ENCODE measurements at places on chromosomes 2 and 18.

- DNase-seq = no peak
These were observed 162.8 kb downstream of the PTPRM start for GRCh38 chr18:7729868-7730267.

- DNase-seq = no peak
These were observed 95.1 kb downstream of the AFF3 start for GRCh38 chr2:100046961-100047947.

DNA sequence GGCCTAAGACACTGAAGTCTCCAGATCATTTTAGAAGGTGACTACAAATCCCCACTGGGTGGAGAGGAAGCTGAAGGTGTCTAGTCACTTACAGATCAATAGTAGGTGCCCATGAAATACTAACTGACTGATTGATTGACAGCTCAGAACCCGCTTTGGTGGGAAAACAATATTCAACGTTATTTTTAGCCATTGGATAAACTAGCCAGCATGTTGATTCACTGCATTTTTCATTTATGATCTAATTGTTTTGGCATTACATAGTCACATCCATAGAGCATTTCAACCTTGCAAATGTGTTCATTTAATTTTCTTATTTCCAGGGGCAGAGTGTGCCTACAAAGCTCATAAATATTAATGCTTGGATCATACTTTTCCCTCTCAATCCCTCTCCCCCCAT is 162.3 kb downstream of the MREG start:
- no peak for DNase-seq

- no peak for DNase-seq
These were observed 147.3 kb downstream of the GREB1L start for GRCh38 chr18:21389283-21389682.

DNA sequence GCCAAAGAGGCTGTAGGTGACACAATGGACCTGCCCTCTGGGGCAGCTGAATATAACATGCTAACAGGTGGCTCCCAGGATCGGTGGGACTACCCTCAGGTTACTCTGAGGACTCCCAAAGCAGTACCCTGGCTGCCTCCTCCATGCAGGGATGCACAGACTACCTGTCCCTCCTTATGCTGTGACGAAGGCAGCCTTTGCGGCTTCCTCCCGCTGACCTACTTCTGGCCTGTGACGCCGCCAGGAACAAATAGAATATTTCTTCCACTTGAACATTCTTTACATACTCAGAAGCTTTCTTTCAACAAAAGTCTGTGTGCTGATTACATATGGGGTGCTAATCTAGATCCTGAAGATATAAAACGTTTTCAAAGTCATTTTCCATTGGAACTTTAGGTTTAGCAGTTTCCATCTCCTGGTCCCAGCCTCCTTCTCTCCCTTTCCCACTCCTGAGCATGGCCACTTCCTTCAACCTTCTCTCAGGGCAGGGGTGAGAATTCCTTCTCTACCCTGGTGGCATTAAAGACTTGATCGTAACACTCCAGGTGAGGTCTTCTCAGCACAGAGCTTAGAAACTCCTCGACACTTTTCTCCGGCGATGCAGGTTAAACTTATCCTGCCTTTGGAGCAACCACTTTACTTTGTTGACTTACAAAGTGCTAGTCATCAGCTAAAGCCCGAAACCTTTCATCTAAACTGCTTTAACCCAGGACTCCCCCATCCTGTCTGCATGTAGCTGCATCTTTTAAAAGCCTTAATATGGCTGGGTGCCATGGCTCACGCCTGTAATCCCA is 58.9 kb upstream of the STK17B start:
- DNase-seq = no peak

GRCh38 chr2:47259829-47260228 is 104.7 kb upstream of the STPG4 start:
- no peak for DNase-seq

DNA sequence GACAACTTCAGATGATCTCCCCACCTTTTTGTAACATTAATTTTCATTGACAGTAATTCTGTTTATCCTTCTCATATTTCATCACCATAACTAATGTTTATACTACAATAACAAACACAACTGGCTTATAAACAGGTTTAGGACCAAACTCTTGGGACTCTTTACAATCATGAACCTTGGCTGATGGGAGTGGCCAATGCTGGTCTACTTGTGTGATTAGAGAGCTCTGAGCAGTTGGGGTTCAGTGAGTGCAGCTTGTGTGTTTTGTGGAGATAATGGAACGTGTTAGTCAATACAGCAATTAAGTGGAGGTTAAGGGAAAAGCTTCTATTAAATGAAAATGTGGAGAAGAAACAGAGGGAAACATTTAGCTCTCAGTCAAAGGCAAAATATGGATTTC is 207.1 kb downstream of the SPAG16 start:
- no peak for DNase-seq

DNA sequence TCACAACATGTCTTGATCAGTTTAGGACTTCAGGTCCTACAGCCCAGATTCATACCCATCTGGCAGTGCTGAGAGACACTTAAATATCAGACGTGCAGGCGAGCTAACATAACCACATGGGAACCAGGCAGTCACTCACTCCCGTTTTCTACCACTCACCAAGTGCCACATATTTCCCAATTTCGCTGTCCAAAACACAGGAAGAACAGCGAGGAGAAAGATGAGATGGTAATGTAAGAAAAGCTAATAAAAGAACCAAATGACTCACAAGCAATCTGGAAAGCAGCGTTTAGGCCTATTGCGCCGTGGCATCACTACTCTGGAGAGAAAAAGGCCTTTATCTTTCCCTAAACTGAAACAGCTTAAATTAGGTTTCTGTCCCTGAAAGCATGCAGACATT is 647.8 kb upstream of the SLC39A10 start:
- no peak for DNase-seq

Data from HuH-7.5 (cell line).